ENCODE measurements at places on chromosomes 6 and 20.

DNA sequence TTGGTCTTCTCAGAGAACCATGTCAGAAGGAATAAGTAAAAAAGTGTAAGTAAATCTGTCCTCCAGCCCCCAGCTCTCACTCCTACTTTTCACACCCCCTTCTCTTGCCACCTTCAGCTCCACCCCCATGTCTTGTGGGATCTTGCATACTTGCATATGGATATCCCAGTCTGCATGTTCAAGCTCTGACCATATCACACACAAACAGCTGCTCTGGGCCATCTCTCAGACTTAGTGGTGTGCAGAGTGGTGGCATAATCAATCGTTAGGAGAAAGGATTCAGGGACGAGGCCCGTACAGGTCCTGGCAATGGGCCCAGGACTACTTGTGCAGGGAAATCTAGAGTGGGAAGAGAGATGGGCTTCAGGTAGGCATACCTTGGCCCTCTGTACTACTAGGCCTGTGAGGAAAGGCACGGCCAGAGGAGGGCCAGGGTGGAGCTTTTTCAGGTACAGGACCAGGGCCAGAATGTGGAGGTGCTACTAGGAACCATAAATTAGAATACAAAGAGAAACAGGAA, 112.0 kb upstream of the SGK1 start:
- no peak for DNase-seq

GRCh38 chr6:31402324-31403282, 792 bp upstream of the MICA start:
- DNase-seq: peak; percentile 11

GRCh38 chr20:62766071-62766450, 30.2 kb upstream of the MRGBP start:
- no peak for DNase-seq

DNA sequence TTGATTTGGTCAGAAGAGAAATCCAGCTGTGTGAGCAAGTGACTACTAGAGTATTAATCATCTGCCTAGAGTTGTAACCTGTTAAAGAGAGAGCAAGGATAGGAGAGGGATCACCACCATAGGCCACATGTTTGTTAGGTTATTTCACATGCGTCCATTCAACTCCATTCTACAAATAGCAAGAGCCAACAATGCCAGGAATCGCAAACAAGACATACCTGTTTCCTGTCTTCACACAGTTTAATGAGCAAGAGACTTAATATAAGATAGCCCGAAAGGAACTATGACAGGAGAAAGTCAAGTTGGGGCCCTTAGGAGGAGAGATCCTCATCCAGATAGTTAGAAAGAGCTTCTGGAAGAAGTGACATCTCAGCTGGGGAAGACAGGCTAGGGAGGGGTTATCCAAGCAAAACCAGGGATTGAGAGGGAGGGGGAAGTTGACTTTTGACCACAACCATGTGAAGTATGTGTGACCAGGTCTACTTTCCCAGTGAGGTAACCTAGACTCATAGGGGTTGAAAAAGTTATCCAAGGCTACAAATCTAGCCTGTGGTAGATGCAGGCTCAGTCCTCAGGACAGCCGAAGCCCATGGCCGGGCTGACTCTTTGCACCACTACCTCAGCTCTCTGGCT, 147.4 kb downstream of the ALDH8A1 start:
- no peak for DNase-seq

DNA sequence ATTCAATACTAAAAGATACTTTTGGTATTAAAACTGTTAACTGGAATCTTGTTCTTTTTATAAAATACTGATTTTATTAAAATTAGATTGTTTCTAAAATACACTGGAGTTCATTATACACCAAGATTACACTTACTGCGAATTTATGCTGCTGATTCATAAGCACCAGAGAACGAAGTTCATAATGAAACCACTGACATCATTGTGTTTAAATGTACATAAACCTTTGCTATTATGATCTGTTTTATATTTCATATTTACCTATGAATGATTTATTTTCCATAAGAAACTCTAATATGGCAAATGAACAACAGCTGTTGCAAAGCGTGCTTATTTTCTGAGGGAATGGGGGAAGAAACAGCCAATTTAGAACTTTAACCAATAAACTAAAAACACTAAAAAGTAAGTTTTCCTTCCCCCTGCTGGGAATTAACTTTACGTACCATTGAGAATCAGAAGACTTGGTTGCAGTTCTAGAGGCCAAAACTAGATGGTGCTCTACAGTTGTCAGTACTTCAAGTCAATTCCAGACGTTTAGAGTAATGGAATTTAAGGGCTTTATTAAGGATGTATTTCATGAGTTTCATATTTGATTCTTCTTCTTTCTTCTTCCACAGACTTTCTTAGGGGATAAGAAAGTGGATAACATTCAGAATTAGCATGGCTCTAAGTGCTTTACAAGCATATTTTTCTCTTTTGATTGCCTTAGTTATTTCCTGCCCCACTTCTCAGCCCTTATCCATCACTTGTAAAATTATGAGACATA, 30.8 kb upstream of the COL19A1 start:
- DNase-seq: no peak

All from stimulated activated CD8-positive, alpha-beta memory T cell treated with anti-CD3 and anti-CD28 coated beads, Interleukin-4, amount 100 ng/mL, for 1 hour (primary cell).